SW 1271 (cell line): ENCODE measurements at places on chromosomes 11 and 22.
A peak's percentile ranks its signal among the peaks of the same experiment; 100 is the strongest.

- DNase-seq = no peak
Observed at GRCh38 chr11:32172041-32172847, 81.4 kb downstream of the RCN1 start.

GRCh38 chr22:20433191-20433590 lies 4.4 kb downstream of the SCARF2 start:
- no peak for DNase-seq

DNA sequence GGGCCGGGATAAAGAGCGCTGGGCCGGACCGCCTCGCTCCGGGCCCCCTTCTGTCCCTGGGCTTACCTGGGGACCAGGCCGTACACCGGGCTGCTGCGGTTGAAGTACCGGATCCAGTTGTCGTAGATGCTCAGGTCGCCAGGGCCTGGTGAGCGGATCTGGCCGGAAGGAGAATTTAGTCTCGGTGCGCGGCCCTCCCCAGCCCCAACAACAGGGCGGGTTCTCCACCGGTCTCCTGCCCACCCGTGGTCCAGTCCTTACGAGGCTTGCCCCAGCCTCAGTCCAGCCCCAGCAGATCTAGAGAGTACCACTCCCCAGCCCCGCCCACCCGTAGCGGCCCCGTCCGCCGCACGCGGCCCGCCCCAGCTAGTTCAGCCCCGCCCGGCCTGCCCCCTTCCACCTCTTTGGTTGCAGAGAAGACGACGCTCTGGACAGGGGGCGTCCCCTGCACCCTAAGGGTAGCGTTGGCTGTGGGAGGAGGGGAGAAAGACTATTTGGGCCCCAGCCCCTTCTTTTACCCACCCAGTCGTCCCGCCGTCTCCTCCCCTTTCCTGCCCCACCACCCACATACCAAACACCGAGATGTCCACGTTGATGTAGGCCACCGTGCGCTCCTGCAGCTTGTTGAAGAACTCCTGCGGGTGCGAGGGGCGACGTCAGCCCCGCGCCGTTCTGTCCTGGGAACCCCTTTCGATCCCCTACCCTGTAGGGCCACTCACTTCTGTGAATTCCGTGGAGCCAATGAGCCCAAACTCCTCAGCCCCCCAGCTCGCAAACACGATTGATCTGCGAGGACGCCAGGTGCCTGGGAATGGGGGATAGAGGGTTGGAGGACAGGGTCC lies 6.8 kb downstream of the SAC3D1 start:
- no peak for DNase-seq

GRCh38 chr11:65887723-65888162 lies 528 bp downstream of the FIBP start:
- no peak for DNase-seq

DNA sequence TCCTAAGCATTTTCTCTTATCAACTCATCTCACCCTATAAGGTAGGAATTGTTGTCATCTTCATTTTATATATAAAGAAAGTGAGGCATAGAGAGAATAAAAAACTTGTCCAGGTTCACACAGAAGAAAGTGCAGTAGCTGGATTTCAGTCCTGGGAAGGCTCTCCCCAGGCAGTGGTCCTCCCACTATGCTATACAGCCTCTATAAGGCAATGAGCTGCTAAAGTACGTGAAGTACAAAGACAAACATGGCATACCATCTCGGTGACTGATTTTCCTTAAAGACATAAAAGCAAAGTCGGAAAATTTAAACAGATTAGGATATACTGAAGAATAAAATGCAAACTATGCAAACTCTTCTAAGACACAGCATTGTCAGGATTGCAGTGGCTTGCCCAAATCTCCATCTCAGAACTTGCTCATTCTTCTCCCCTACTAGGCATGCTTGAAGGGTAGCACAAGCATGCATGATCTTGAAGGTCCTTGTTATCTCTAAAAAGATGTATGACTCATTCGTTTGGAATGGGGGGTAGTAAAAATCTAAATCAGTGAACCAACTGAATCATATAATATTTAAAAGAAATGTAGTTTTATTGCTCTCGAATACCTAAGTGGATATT lies 97.8 kb upstream of the CSNK2A3 start:
- DNase-seq = peak; percentile 8
